ENCODE measurements at places on chromosomes 12 and 14. TPM values are rescaled to one million over a fixed set of nuclear protein-coding genes. Genes with fewer than 3 reads are reported as not detected.

The FLRT2 gene
- total RNA-seq = 216 TPM

- no peak for DNase-seq
Observed at GRCh38 chr14:81348061-81348460, 52.1 kb downstream of the STON2 start.

GRCh38 chr12:23098517-23098916 lies 473.5 kb downstream of the ETNK1 start:
- no peak for DNase-seq

The BICDL1 gene
- 0.05 TPM for total RNA-seq

- DNase-seq = no peak
Observed at GRCh38 chr14:44732144-44732543, 225.1 kb upstream of the FSCB start.

The AMDHD1 gene
- 0.28 TPM for total RNA-seq

The SLC25A47 gene
- total RNA-seq = not detected

GRCh38 chr12:570435-570920 lies 92.8 kb downstream of the NINJ2 start:
- DNase-seq = peak; percentile 87

- no peak for DNase-seq
Observed at GRCh38 chr12:44369998-44370397, 506.1 kb downstream of the NELL2 start.

The PRKAG1 gene
- 48.2 TPM for total RNA-seq

DNA sequence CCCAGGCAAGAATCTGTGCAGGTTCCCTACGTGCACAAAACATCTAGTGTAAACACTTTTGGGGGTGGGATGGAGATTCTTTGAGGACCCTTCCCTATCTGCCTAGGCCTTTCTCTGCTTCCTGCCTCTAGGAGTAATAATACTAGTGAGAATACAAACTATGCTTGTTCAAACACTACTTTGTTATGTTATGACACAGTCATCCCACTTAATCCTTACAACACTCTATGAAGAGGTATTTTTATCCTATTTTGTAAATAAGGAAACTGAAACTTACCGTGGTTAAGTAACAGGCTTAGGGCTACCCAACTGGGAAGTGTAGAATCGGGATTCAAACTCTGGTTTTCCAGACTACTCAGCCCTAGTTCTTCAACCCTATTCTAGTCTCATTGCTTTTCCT lies 96.5 kb downstream of the KCNA5 start:
- no peak for DNase-seq

DNA sequence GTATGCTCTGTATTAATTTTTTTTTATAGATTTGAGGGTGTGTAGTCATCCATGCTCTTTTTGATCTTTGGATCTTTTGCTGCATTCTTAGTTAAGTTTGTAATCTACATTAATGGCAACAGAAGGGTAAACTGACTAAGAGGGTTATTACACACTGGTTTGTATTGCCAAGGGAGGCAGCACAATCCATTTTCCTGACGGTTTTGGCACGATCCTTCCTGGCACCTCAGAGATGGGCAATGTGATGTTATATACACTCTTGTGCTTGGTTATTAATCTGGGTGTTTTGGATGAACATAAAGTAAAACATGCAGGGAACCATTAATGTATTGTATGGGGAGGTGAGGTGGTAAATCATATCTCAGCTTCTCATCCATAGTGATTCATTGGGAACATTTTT lies 98.8 kb upstream of the SLC38A2 start:
- no peak for DNase-seq

The ZBTB25 gene
- 4.1 TPM for total RNA-seq

The THTPA gene
- 10.6 TPM for total RNA-seq

The NKX2-8 gene
- total RNA-seq = not detected

DNA sequence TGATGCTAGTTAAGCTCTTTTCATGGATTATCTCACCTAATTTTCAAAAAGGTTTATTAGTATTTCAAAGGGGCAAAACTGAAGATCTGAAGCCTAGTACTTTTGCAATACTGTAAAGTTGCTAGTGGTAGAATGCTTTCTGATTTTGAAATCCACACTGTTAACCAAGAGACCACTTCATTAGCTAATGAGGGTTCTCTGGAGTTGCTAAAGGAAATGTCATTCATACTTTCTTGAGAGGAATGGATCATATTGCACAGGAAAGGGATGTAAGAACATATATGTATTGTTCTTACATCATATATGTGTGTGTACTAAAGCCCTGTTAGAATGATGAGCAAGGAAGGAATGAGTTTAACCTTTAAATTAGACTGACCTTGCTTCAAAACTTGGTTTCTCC lies 39.0 kb upstream of the LDHB start:
- DNase-seq = no peak

The DPPA3 gene
- not detected for total RNA-seq

DNA sequence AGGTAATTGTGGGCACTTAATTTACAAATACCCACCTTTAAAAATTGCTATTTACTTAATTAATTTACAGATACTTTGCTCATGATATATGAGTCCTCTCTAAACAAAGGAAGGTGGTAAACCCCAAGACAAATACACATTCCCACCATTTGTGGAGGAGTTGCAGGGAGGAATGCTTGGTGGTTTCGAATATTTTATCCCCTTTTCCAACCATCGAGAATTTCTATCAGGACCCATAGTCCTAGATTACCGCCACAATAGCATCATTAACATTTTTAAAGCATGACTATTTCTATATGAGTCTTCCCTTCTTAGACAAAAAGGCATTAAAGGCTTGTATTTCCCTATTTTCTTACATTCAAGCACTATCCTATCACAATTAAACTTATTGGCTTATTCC lies 34.2 kb upstream of the PLEKHA5 start:
- DNase-seq = no peak

The KERA gene
- total RNA-seq = not detected

The ISM2 gene
- 0.17 TPM for total RNA-seq

DNA sequence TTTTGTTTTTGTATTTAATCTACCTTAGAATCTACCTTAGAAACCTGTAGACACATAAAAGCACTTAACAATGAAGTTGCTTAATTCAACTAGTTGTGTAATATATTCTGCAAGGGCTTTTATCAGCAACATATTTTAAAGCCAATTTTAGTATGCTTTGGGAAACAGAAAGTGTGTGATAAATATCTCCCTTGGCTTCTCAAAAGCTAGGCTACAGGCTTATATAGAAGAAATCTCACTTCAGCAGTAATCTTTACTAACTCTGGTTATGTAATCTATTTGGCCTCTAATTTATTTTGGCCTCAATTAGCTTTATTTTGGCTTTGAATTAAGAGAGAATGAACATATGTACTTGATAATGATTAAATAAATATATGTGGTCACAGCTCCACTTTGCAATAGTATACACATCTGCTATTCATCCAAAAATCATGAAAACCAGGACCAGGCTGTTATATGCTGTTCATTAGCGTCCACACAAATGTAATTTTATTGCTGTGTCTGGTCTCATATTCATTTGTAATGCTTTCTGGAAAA lies 37.2 kb downstream of the LRP6 start:
- DNase-seq = no peak

- DNase-seq = no peak
Observed at GRCh38 chr14:36944307-36945010, 227.9 kb downstream of the SLC25A21 start.

- no peak for DNase-seq
Observed at GRCh38 chr14:69323999-69324282, 64.0 kb downstream of the GALNT16 start.

DNA sequence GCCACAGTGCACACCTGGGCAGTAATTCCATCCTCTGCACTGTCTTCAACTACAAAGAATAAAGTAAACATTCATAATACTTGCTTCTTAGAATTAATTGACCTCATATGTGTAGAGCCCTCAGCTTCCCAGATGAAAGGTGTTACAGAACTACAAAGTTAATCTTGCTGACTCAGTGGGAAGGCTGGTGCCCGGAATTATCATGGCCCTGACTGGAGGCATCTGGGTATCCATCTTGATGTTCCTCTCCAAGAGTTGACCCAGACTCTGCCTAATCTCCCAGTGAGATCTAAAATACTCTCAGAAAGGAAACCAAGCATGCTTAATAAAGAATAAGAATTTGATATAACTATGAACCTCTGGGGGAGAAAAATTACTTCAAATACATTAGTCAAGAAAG lies 147.0 kb upstream of the ARID2 start:
- no peak for DNase-seq

The OVCH1 gene
- not detected for total RNA-seq

GRCh38 chr14:44107156-44107555 lies 399.9 kb downstream of the FSCB start:
- DNase-seq = no peak

GRCh38 chr14:39368261-39368959 lies 63.8 kb downstream of the FBXO33 start:
- DNase-seq = peak; percentile 82

GRCh38 chr14:34043627-34044372 lies 92.9 kb upstream of the EGLN3 start:
- DNase-seq = peak; percentile 20

DNA sequence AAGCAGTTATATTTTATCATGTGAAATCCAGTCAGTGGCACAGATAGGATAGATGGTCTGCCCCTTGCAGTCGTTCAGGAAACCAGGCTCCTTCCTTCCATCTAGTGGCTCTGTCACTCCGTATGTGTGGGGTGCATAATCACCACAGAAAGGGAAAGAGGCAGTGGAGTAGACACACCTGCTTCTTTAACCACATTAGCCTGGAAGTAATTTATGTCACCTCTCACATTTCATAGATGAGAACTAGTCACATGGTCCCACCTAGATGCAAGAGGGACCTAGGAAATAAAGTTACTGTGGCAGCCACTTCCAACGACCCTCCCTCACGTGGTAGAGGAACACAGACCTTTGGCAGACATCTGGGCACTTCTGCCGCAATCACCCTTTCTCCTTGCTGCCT lies 14.2 kb upstream of the RNU6-8 start:
- DNase-seq = no peak

The ASPG gene
- not detected for total RNA-seq

The RNASE7 gene
- not detected for total RNA-seq

DNA sequence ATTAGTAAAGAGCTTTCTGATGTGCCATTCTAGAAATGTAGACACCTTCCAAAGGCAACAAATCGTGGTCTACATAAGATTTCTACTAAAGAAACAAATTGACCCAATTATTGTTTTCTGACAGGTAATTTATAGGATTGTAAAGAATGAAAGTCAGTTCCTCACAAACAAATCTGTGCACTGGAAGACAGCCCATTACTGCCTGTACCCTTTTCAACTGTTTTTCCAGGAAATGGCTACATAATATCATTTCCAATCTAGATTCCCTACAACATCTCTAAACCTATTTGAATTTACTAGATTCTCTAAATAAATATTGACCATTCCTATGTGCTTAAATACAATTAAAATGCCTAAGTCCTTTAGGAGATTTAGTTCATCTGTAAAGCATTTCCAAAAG lies 939.1 kb downstream of the FSCB start:
- DNase-seq = no peak

DNA sequence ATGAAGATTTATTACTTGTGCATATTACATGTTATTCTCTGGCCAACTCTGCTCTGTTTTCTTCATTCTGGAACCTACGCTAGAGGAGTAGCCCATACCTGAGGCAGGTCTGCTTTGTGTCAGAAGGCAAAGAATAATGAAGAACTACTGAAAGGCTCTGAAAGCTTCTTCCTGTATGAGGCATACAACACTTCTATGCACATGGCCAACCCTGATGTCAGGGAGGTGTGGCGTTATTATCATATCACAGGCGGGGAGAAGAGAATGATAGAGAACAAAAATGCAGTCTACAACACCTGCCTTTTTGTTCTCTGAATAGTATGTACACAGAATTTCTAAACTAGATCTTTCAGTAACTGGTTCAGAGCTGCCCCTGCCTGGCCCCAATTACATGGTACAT lies 32.5 kb upstream of the CRY1 start:
- DNase-seq = no peak
